Esophagus muscularis mucosa (tissue), 4 donors: ENCODE measurements at places on chromosomes 1 and 21.

GRCh38 chr1:170670802-170671628 lies 7.1 kb downstream of the PRRX1 start:
- peak; percentile 74 for DNase-seq

DNA sequence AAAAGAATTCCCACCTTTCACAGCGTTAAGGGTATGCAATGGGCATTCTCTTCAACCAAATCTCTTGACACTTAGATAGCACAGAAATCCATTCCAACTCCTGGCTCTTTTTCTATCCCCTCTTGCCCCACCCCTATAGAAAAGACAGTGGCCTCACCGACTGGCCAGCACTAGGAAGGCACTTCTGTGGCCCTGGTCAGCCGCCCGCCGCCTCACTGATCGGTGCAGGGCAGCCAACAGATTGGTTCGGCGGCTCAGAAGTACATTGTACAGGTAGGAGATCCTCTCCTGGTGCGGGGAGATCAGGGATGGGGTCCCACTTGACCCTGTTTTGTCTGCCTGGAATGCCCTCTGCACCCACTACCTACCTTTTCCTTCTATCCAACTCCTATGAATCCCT lies 9.3 kb downstream of the DCST2 start:
- DNase-seq: no peak

- DNase-seq: no peak
Measured at GRCh38 chr1:207336559-207337467, 15.3 kb downstream of the CD55 start.

DNA sequence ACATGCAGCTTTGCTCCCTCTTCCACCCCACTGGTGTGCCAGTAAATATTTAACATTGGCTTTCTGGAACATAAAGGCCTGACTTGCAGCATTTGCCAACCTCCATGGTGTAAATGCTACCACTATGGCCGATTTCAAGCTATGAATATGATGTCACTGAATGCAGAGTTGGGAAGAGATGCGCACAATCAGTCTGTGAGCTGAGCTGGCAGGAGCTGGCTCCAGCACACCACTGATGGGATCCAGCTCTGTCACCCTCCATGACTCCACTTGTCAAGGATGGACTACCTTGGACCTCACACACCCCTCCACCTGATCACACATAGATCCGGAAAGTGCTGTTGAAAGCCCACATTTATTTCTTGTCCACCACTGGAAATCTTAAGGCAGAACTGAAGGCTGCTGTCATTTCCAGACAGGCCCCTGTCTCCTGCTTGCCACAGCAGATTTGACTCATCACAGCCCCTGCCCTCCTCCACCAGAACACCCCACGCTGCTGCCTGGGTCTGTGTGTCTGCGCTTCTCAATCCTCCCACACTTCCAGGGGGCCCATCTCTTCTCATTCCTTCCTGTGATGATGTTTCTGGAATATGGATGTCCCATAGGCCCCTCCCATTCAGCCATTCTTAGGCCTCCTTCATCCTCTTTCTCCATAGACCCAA lies 82.2 kb upstream of the BCAR3 start:
- no peak for DNase-seq

DNA sequence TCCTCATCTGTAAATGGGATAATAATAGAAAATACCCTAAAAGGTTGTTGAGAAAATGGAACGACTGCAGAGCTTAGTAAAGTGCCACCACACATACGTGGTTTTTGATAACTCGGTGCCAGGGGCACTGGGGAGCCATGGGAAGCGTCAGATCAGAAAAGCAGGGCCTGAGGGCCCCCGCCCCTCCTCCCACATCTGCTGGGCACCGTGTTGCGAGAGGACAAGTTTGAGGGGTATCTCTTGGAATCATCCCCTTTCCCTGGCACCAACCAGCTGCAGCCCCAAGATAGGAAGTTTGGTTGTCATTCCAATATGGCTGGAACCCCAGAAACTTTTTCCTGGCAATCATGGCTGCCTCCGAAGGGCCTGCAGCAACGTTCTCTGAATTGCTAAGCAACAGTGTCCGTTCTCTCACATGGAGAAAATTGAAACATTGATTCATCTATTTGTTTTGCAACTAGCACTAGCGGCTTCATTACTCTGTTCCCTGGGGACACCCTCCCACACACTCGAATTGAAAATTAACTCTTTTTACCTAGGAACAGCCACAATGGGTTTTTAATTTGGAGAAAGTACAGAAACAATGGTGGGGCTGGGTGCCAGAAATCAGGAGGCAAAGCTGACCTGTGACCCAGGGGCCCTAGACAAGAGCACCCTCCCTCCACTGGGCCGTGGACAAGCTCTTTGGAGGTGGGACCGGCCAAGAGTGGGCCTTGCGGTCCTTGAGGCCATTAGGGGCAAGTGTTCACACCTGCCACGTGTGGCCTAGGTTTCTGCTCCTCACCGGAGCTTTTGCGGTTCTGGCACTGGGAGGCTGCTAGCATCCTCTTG lies 190.0 kb upstream of the VAMP3 start:
- no peak for DNase-seq

- no peak for DNase-seq
Measured at GRCh38 chr1:94349853-94350252, 68.3 kb upstream of the ABCD3 start.

GRCh38 chr1:107683683-107684082 lies 281.3 kb downstream of the VAV3 start:
- no peak for DNase-seq

DNA sequence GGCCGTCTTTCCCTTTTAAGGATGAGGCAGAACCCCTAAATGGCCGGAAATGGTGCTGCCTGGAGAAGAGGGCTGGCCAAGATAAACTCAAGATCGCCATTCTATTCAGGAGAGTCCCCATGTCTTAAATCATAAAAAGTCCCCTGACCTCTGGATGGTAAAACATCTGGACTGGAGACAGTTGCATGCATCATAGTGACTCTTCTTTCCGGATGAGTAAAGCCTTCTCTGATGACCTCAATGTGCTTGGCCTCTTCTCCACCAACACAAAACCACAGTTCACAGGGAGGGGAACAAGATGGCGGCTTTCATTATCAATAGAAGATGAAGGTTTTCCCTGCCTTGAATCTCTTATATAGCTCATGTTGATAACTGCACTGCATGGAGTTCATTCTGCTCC lies 27.5 kb upstream of the H6PD start:
- no peak for DNase-seq

GRCh38 chr1:84912726-84913554 lies 19.9 kb upstream of the LPAR3 start:
- DNase-seq: no peak

- DNase-seq: no peak
Measured at GRCh38 chr1:70961374-70961975, 86.1 kb downstream of the PTGER3 start.

DNA sequence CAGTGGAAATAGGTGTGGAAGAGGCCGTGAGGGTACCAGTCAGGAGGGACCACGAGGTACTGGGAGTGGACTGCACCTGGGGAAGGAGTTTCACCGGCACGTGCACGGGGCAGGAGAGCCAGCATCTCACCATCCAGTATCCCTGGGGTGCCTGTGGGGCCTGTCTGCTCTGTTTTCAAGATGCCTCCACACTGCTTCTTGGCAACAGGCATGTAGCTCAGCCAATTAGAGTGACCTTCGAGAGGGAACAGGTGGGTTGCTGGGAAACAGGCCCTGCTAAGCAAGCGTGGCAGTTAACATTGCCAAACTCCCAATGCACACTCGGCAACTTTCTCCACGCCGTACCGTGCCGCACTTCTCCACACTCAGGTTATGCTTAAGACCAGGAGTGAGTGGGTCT lies 17.7 kb downstream of the KCNC4 start:
- no peak for DNase-seq

DNA sequence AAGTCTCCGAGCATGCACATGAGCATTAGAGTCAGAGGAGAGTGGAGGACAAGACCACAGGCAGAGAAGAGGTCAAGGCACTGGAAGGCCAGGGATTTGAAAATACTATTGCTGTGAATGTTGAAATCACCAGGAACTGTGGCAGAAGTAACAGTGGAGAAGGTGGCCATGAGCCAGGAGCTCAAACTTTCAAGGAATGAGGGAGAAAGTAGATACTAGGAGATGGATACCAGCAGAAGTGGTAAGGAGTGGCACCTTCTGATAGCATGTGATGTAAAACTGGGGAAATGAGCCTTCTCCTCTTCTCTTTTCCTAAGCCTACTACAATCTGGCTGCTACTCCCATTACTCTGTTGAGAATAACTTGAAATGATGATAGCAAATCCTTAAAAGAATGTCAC lies 1.8 kb upstream of the CR1 start:
- no peak for DNase-seq

DNA sequence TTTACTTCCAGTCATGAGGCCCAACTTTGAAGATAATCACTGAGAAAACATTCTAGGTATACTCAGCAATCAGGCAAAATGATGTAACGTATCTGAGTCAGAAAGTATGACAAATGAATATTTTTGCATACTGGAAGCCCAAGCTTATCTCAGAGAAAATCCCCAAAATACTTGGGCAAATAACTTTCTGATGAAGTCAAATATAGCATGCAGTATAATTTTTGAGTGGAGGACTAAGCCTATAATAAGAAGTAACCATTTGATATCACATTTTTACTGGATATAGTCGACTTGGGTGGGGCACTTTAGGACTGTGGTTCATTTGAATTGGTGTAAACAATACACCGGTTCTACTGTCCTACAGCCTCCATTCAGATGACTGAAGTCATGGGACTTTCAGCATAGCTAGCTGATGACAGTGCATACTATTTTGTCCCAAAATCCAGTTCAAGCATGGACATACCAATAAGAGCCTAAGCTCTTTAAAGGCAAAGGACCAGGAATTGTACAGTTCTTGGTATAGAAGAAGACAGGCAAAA lies 2.3 kb upstream of the GADD45A start:
- no peak for DNase-seq

DNA sequence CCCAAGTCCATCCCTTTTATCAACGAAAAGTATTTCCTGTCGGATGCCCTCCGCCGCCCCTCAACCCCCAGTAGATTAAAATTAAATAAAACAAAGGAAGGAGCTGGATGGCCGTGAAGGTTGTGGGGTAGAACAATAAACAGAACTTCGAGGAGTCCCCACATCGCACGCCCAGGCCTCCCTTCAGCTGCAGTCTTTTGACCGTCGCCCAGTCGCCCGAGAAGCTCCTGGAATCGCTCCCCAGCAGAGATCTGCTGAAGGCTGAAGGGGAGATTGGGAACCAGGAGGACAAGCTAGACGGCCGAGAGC lies 905 bp downstream of the BARHL2 start:
- no peak for DNase-seq

DNA sequence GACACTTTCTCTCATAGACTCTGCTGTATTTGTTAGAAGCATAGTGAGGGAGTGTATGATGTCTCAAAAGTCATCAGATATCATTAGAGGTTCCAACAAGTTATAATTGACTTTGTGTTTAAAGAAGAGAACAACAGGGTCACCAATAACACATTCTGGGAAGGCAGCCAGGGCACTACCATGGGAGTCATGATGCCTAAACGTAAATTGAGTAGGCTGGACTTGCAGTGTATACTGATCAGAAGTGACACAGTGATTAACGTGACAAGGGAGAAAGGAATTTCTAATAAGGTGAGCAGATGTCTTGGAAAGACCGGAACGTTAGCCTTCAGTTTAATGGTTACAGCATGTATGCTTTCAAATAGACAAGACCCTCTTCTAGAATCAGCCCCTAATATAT lies 973.2 kb downstream of the NCAM2 start:
- DNase-seq: no peak

DNA sequence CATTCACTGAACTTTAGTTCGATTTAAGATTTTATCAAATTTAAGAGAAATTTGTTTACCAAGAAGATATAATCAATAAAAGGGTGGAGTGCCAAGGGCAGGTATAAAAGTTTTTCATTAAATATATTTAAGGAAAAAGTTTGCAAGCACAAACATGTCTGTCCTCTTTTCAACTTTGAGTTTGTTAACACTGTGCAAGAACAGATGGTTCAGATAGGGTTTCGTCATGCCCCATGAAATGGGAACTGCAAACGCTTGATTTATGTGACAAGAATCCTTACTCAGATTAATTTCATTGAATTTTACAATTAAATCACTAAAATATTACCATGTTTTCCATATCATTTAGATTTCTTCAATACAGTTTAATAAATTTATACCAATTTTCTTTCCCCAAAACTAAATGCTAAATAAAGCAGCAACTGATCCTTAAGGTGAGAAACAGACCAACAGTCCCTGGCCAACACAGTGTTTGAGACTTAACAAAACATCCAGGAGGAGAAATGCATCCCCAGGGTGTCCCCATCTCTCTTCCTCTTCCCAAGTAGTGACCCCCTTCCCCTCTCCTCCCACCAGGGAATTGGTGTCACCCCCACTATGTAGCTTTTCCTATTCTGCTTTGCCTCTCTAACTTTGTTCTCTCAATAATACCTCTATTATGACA lies 292.9 kb downstream of the LTN1 start:
- DNase-seq: no peak

DNA sequence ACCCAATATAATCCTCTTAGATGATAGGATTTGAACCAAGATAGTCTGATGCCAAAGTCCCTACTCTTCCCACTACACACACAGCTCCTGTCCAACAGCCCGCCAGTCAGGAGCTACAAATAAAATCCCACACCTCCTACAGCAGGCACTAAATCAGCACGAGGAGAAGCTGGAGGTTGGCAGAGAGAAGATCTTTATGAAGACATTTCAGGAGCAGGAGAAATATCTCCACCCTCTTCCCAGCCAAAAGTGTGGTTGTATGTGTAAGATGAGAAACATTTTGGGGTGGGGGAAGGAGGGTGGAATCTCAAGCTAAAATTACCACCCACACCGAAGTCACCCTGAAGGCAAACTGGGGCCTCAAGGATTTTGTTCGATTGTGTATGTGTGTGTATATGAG lies 54.5 kb downstream of the PLXNA2 start:
- no peak for DNase-seq
